Activated CD4-positive, alpha-beta T cell treated with anti-CD3 and anti-CD28 coated beads, Interleukin-2, amount 10 ng/mL, durations not matched to agents 7 days and 5 days (primary cell): ENCODE measurements at places on chromosomes 6 and 20.

DNA sequence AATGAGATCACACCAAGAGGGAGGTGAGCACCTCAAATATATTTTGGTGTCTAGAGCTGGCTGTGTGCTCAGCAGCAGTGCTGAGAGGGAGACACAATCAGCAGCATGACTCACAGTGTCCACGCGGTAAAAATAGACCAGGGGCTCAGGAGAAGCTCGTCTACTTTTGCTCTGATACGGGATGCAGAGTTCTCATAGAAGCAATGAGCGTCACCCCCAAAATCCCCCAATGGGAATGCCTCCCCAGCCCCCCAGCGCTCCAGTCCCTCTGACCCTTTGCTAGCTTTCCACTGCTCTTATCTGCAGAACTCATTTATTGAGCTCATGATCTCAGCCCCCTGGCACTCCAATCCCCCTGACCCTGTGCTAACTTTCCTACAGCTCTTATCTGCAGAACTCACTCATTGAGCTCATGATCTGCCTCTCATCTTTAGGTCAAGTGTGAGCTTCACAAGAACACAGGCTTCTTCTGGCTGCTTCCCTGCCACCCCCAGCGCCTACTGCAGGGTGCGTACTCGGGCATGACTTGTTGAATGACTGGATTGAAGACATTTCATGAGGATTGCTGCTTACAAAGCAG lies 34.0 kb downstream of the SYNDIG1 start:
- DNase-seq = no peak

GRCh38 chr6:33841070-33841469 lies 37.3 kb upstream of the MLN start:
- no peak for DNase-seq

DNA sequence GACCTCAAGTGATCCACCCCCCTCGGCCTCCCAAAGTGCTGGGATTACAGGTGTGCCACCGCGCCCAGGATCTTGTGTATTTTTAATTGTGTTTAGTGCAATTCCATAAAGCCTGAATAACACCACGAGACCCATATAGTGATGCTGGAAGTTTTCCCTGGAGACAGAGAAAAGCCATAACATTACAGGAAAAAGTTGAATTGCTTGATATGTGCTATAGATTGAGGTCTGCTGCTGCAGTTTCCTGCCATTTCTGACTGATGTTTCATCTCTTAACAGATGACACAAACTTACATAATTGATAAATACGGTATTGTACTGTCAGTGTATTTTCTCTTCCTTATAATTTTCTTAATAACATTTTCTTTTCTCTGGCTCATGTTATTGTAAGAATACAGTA lies 7.3 kb upstream of the UBD start:
- DNase-seq = no peak

DNA sequence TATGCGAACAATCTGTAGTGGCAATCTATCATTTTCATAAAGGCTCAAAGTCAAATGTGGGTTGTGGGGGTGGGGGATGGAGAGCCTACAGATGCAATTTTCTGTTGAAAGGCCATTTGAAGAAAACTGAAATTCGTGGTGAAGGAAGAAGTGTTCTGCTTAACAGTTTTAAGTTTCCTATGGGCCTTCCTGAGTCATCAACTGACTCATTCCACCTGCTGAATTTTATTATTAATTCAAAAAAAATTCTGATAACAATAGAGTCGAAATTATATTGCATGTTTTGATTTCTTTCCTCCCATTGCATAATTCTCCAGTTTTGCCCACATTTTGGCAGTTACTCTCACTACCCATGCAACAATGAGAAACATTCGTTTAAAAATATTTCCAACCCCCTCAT lies 622.3 kb upstream of the ARID1B start:
- no peak for DNase-seq

- no peak for DNase-seq
These were observed 45.7 kb downstream of the SUN5 start for GRCh38 chr20:32958574-32958973.

DNA sequence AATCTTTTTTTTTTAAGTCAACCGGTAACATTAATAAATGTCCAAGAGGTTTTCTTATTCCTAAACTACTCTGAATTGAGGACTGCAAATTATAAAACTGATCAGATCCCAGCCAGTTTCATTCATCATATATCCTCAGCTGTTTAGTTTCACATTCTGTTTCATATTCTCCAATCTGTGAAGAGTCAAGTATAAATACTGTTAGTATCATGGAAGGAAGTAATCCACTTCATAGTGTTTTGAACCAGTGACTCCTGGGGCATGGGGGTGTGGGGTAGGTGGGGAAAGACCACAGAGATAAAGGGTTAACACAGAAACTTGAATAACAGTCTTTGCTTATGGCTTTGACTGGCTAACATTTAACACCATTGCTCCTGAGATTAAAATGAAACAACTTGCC lies 69.9 kb downstream of the FYN start:
- DNase-seq = peak; percentile 43

GRCh38 chr6:137403855-137404254 lies 90.3 kb downstream of the OLIG3 start:
- no peak for DNase-seq

- DNase-seq = no peak
These were observed 220.0 kb upstream of the ZNF217 start for GRCh38 chr20:53813636-53814035.

- DNase-seq = no peak
These were observed 4.9 kb upstream of the CTCFL start for GRCh38 chr20:57529810-57530209.

DNA sequence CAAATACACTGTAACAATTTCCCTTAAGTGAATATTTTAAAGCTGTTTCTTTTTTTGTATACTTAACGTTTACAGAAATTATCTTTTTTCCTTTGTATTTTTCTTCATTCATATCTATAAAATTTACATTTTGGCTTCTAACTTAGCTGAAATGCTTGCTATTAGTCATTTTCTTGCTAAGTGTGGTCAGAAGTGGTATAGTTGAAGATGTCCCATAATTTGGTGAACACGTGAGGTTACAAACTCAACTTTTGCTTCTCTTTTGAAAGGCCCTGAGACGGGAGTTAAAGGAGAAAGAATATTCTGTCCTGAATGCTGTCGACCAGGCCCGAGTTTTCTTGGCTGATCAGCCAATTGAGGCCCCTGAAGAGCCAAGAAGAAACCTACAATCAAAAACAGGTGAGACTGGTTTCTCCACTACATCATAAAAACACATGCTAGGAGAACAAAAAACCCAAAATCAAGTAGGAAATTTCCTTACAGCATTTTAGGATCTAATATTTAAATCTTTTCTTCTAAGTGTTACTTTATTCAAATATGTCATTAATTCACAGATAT lies 445.0 kb downstream of the UTRN start:
- DNase-seq = no peak

DNA sequence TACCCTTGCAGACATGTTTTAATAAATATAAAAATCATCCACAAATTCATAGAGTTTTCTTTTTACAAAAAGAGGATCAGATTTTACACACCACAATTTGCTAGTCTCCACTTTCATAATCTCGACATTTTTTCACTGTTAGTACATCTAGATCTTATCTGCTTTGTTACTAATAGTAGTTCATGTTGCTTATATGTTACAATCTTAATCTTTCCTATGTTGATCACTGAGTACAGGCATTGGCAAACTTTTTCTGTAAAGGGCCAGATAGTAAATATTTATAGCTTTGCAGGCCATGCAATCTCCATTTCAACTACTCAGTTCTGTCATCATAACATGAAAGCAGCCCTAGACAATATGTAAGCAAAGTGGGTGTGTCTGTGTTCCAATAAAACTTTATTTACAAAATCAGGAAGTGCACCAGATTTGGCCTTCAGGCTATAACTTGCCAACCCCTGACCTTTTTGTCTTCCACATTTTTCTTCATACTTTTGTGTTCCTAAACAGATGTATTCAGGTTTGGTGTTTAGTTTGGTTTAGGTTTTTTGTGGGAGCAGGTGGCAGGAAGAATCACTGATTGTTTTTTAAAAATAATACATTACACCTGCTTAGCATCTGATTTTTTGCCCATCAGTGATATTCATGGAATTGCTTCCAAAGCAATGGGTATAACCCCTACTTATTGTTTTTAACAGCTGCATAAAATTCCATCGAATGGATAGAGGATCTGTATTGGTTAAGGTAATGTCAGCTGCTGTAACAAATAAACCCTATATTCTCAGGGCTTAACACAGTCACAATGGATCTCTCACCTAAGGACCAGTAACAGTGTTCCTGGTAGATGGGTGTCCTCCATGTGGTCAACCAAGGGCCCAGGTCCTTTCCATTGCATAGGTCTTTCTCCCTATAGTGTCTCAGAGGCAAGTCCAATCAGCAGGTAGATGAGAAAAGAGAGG lies 61.2 kb downstream of the EYA2 start:
- no peak for DNase-seq

DNA sequence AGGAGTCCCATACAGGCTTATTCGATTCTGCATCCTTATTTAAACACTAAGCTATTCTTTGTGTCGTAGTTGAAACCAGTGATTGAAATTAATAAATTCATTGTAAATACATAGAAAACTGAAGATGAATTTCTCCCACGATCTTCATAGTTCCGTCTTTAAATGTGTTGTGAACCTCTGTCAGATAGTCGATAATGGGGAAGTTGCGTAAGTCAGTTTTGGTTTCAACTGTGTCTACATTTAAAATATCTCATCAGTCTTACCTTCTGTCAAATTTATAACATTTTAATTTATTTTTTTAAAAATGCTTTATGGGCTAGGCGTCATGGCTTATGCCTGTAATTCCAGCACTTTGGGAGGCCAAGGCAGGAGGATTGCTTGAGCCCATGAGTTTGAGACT lies 12.7 kb downstream of the STX11 start:
- no peak for DNase-seq

DNA sequence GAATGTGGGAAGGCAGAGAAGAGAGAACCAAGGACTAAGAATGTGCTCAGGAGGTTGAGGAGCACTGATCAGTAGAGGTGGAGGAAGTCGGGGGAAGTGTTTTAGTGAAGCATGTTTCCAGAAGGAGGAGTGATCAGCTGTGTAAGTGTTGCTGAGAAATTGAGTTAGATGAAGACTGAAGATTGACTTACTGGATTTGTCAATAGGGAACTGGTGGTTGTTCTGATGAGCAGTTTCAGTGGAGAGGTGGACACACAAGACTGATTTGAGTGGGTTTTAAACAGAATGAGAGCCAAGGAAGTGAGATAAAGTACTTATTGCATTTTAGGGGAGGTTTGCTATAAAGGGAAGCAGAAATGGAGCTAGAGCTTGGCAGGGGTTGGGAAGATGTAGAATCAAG lies 182.6 kb downstream of the CDKAL1 start:
- DNase-seq = no peak
